Inflammatory macrophage treated with lipopolysaccharide for 4 hours (primary cell): ENCODE measurements at places on chromosomes 7 and 10.
A peak's percentile ranks its signal among the peaks of the same experiment; 100 is the strongest.

GRCh38 chr7:105782391-105783042 lies 93.9 kb downstream of the ATXN7L1 start:
- DNase-seq: peak; percentile 82

DNA sequence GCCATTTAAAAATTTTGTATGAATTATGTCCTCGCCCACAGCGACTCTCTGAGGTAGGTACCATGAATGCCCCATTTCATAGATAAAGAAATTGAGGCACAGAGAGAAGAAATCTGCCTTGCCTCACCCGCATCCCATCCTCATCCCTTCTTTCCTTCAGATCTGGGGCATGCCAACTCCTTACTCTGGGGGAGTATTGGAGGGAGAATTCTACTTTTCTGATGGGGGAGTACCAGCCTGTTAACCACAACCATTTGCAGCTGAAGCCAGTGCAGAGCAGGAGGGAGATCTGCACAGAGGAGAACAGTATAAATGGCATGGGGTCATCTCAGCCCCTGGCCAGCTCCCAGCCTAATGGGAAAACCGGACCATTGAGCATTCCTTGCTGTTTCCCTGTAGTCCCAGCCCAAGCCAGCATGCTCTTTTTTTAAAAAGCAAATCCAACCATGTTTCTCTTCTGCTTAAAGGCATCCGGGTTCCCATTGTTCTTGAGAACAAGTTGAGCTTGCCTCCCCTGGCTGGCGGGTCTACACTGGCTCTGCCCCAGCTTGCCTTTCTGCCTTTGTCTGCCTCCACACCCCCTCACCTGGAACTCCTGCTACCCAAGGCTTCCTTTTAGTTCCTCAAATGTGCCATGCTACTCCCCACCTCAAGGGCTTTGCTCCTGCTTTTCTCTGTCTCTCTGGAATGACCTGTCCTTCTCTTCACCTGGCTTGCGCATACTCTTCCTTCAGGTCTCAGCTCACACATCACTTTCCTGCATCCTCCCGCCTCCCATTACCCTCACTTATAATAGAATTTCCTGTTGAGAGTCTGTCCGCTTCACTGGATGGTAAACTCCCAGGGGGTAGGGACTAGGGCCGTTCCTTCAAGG lies 8.8 kb upstream of the ZNF503 start:
- DNase-seq: no peak

DNA sequence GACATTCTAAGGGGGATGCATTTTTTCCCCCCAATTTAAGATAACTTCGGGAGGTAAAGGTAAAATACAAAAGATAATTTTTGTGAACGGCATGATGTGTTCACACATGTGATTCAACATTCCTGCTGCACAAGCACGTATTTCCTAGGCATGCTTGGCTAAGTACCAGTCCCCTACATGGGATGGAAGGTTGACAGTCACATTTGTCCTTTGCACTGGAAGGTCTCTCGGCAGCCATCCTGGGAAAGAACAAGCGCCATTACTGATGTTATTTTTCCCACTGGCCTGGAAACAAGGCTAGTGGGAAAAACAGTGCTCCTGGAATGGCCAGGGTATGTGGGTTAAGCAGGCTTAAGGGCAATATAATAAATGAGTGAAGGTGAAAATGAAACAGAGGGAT lies 276.2 kb upstream of the AOAH start:
- DNase-seq: no peak

DNA sequence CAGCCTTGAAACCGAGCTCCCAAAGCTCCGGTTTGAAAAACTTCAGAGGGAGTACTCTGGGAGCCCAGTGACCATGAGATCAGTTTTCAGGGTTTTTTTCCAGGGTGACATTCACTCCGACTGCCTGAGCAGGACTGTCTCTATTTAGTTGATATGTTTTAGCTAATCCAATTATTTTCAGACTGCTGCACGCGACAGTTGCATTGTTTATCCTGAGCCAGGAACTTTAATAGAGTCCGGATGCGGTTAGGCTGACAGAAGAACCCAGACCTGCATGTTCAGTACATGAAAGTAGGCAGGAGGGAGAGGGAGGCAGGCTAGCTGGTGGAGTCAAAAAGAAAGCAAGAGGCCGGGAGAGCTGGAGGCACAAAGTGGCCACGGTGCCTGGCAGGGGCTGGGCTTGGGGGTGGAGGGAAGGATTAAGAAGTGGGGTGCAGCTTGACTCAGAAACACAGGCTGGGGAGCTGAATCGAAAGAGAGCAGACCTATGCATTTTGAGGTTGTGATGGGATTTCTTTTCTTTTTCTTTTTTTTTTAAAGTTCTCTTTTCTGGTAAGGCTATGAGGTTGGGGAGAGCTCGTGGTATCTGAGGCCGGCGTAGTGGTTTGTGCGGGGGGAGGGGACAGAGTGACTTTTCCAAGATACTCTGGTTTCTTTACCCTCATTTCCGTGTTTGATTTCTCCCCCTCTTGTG lies 5.7 kb downstream of the GATA3 start:
- DNase-seq: no peak

- no peak for DNase-seq
Measured at GRCh38 chr7:134832367-134832766, 52.9 kb downstream of the CALD1 start.

- no peak for DNase-seq
Measured at GRCh38 chr7:155362380-155363145, 64.9 kb downstream of the INSIG1 start.

DNA sequence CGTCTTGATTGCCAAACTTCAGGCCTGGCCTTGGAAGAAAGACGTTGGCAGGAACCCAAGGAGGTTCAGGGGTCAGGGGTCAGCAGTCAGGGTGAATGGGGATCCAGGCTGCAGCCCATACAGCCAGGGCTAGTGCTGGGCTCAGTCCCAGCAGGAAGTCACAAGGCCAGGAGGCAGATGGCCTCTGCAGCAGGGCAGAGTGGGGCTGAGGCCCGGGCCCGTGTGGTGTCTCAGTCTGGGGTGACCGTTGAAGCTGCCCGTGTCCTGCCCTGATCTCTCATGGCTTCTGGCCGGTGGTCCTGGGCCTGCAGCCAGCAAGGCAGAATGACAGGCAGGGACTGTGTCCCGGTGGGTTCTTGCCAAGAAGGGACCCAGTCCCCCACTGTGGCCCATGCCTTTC lies 26.6 kb upstream of the PURB start:
- DNase-seq: no peak

- peak; percentile 42 for DNase-seq
Measured at GRCh38 chr10:3757638-3758490, 27.1 kb downstream of the KLF6 start.

DNA sequence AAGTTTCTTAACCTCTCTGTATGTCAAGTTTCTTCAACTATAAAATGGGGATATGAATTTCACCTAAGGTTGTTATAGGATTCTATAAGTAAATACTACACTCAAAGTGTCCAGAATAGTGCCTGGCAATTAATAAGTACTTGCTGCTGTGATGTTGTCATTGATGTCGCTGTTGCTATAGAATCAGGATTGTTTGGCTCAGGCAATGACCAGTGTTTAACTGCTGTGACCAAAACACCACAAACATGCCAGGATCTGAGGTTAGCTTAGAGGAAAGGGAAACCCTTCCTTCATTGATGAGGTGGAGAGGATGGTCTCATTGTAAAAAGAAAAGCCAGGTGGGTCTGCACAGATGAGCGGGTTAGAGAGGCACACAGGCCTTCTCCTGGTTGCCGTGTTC lies 223.1 kb upstream of the INHBA start:
- DNase-seq: no peak

GRCh38 chr10:52128056-52128683 lies 185.9 kb upstream of the DKK1 start:
- no peak for DNase-seq

DNA sequence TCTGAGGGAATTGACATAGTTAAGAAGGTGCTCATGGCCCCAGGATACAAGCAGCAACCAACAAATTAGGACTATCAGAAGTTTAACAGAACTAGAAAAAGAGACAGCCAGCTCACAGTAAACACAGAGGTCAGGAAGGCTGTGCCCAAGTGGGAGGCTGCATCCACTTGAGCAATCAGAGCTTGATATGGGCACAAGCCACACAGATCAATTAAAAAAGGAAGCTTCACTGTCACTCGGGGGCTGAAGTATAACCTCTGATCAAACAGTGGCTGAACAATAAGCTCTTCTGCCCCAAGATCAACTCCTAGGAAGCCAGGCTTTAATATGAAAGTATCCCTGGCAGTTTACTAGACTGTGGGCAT lies 40.0 kb downstream of the ZNF438 start:
- DNase-seq: peak; percentile 30

DNA sequence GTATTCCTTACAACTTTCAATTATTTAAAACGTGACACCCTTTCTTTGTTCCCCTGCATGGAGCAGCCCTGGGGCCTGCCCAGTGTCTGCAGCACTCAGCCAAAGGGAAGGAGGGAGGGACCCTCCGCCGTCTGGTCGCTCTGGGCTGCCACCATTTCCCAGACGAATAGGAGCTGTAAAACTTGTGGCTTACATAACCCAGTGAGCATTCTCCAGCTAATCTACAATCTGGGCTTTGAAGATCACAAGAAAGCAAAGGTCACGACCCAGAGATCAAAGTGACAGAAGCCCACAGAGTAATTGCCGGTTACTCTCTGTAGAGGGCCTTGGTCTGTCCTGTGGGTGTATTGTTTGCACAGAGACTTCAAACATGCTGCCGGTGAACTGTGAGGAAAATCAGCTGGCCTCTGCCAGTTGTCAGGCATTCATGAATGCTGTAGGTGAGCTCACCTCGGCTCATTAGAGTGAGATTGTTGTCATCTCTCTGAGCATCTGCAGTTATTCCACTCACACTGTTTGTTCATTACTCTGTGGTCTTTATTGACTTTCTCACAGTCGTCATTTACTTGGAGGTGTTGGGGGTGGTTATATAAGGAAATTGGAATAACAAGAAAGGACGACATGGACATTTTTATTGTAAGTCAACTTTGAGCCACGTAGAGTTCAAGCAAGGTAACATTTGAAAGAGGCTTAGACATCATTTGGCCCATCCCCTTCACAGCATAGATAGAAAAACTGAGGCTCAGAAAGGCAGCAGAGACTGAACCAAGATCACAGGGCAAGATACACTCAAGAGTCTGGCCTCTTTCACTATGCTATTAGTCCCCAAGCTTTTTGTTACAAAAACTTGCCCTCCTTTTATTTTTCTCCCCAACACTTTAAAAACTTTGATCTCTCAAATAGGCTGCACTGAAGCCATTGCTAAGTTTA lies 619.8 kb downstream of the LRMDA start:
- no peak for DNase-seq

- DNase-seq: no peak
Measured at GRCh38 chr7:73985737-73986141, 42.2 kb upstream of the ELN start.

- peak; percentile 30 for DNase-seq
Measured at GRCh38 chr10:17255512-17255911, 27.5 kb downstream of the VIM start.

GRCh38 chr10:24826009-24826408 lies 102.3 kb upstream of the ARHGAP21 start:
- peak; percentile 4 for DNase-seq

GRCh38 chr10:117741524-117741923 lies 199.0 kb downstream of the EMX2 start:
- no peak for DNase-seq

DNA sequence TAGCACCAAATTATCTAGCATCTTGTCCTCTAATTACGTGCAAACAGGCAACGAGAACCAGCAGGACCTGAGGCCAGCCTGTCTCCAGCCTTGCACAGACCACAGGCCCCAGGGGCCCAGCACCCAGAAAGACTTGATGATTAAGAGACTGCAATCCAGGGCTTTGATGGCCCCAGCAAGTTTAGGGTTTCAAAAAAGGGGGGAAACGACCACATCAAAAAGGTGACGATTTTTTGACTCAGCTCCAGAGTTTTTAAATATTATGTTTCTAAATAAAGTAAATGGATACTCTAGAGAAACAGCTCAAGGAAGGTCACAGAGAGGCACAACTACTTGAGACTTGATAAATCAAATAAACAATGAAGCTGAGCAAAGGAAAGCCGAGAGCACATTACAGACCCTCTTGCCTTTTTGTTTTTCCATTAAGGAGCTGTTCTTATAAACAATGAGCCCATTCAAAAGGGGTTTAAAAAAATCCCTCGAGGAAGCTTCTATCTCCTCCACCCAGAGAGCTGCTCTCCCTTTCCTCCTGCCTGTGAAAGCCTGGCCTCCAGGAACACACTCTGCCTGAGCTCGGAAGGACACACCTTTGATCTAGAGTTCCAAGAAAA lies 44.1 kb downstream of the GLI3 start:
- no peak for DNase-seq
